ENCODE measurements at places on chromosomes 7 and 10. TPM values are rescaled to one million over a fixed set of nuclear protein-coding genes. Genes with fewer than 3 reads are reported as not detected.

DNA sequence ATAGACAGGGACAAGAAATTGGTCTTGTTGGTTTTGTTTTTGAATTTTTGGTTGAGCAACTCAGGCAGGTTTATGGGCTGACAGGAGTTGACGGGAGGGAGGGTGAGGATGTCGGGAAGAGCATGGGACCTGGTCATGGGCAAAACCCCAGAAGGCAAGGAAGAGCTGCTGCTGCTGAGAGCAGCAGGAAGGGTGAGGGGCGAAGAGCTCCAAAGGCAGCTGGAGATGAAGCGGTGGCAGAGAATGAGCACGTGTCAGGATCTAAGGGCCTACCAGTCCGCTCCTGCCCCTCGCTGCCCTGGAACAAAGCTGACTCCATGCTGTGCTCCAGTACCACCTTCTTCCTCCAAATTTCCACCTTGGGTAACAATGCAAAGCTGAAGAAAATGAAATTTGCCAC is 84.3 kb downstream of the ARHGAP22 start:
- no peak for DNase-seq

- peak; percentile 60 for DNase-seq
These were observed 168.3 kb upstream of the AUTS2 start for GRCh38 chr7:69429911-69430383.

DNA sequence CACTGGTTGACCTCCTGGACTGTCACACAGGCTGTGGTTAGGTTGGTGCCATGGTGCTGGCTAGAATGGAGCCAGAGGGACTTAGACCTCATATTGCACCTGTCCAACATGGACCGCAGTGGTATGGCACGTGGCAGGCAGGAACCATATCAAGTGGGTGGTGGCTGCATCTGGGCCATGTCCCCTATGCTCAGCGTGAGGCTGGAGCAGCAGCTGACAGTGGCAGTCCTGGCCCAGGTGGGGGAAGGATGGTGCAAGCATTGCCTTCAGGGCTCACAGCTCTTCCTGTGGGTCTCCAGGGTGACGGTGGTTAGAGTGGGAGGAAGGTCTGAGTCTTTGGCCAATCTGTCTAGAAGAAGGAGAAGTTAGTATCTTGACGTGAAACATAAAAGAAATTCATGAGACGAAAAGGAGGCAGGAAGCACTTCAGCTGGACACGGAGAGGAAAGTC is 54.5 kb upstream of the PFKFB3 start:
- DNase-seq, result no peak

- no peak for DNase-seq
These were observed 650.4 kb downstream of the NXPH1 start for GRCh38 chr7:9083837-9084236.

DNA sequence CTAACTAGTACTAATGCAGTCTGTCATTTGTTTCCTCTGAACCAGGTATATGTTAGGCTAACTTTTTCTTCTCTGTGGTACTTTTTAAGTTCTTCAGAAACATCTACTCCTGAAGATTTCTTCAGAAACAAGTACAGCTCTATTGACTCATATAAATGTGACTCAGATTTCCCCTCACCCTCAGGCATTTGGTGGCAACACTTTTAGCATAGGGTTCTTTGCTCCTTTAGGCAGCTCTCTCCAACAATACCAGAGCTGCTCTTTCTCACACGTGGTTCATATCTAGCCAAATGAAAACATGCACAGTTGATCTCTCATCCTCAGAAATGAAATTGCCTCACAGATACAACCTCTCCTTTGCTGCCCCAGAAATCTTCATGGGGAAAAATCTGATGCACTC is 939.8 kb downstream of the SORCS1 start:
- DNase-seq, result no peak

Gene EMX2
- total RNA-seq, result 6.7 TPM

Gene SPDYE2B
- total RNA-seq, result not detected

Gene KCND2
- 4.4 TPM for total RNA-seq
